ENCODE measurements at places on chromosomes 11 and 22.

DNA sequence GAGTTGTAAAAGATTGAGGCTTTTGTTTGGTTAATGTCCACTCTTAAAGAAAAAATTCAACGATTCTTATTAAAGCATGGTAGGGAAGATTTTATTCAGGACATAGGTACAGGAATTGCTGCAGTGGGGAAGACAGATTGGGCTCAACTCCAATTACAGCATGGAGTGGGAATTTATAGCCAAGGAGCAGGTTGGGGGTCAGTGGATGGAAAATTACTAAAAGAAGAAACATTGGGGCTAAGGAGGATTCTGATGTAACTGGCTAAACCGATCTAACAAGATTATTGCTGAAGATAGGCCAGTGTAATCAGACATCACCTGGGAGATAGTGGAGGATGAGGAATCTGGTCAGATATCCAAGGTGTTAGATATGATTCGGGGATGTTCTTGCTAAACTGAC is 97.4 kb downstream of the FAR1 start:
- DNase-seq = no peak

- DNase-seq = no peak
Observed at GRCh38 chr11:82995754-82996398, 75.8 kb downstream of the RAB30 start.

DNA sequence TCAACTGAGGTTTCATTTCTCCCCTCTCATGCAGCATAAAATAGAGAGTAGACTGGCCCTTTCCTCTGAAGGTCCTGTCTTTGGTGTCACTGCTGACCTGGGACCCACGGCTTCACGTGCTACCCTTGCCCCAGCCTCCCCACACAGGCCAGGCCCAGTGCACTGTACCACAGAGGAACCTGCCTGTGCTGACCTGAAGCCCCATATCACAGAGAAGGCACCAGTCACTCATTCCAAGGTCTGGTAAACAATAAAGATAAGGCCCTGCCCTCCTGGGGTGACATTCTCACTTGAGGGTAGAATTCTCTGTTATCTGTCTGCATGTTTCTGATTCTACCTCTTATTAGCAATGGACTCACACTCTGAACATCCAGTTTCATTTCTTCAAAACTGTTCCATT is 51.3 kb downstream of the RPL27A start:
- no peak for DNase-seq

- no peak for DNase-seq
Observed at GRCh38 chr22:27748349-27748748, 53.2 kb downstream of the MN1 start.

DNA sequence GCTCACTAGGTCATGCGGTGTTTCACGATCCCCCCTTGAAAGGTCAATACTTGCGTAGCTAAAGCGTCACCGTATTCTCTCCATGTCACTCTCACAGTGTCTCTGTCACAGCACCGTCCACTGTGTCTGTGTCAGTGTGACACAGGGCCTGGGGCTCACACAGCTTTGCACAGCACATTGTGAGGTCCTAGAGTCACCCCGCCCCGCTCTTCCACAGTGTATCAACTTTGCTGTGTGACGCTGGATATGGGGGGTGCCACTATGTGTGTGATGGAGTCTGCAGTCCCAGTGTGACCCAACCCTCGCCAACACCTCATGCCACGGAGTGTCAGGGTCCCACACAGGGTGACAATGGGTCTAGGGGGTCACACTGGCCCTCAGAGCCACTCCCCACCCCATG is 583 bp downstream of the P4HA3 start:
- no peak for DNase-seq

DNA sequence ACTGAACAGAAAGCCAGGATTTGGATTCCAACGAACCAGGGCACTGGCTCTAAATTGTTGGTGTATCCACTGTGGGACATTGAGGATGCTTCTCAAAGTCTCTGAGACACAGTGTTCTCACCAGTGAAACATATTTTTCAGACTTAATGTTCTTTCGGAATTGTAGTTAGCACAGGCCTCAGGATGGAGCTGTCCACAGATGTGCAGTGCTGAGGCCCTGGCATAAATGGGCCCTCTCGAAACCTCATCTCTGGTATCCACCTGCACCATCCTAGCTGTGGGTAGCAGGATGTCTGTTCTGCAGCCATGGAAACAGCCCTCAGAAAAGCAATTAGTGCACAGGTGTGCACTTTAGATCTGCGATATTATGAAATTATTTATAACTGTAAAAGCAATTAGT is 656.8 kb downstream of the TBC1D22A start:
- DNase-seq = no peak

- DNase-seq = no peak
Observed at GRCh38 chr22:38456841-38457699, 2.1 kb upstream of the KCNJ4 start.

GRCh38 chr11:57349491-57350274 is 11.5 kb downstream of the P2RX3 start:
- peak; percentile 53 for DNase-seq

GRCh38 chr11:118842369-118842768 is 41.3 kb upstream of the CXCR5 start:
- no peak for DNase-seq

DNA sequence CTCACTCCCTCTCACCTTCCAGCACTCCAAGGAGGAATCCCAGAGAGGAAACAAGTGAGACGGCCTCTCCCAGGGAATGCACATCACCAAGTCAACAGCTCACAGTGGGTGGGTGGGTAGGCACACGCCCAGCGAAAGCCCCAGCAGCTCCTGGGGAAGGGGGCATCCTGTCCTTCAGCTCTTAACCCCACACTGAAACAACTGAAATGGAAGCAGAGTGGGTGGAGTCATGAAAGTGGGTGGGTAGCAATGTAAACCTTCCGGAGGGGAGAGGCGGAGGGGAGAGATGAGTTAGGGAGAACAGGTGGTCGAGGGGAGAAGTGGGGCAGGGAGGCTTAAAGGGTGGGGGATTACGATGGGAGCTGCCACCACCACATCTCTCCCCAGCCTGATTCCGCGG is 5.4 kb downstream of the MCHR1 start:
- no peak for DNase-seq

DNA sequence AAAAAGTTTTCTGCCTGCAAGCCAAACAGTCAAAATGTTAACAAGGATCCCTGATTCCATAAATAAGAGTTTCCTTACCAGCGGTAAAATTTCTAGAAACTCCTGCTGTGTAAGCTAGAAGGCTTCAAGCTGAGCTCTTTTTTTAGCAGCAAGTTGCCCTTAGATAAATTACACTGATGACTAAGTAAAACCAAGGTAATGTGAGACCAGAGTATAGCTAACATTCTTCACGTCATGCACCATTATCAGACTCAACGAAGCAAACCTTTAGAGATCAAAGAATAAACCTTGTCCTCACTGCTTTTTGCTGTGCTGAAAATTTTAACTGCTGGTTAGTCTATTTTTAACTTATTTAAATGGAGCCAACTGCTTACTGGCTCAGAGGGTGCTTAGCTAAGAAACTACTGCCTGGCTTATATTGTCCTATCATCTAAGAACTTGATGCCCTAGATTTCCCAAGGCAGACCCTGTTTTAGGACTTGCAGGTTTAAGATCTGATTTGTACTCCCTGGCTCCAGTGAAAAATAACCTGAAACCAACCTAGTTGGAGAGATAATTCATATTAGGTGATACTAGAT is 900.7 kb downstream of the JRKL start:
- DNase-seq = no peak

- no peak for DNase-seq
Observed at GRCh38 chr22:42353883-42354727, 78.1 kb downstream of the NFAM1 start.

- DNase-seq = no peak
Observed at GRCh38 chr11:92424281-92424680, 199.7 kb downstream of the FAT3 start.

DNA sequence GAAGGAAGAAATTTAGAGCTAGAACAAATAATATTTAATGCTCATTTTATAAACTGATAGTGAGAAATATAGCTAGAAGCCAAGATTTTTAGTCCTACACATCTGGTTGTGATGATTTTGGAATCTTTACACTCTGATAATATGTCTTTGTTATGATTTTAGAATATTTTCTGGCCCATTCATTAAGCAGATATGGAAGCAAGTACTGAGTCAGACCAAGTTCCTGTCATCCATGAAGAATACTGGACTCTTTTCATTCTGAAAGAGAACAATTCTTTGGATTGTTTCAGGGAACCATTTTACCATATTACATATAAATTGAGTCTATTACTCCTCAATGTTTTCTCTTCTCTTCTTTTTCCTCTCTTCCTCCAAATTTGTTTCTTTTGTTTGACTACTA is 227.4 kb downstream of the TMEM135 start:
- DNase-seq = no peak

- no peak for DNase-seq
Observed at GRCh38 chr11:73280626-73281025, 8.5 kb downstream of the P2RY6 start.

DNA sequence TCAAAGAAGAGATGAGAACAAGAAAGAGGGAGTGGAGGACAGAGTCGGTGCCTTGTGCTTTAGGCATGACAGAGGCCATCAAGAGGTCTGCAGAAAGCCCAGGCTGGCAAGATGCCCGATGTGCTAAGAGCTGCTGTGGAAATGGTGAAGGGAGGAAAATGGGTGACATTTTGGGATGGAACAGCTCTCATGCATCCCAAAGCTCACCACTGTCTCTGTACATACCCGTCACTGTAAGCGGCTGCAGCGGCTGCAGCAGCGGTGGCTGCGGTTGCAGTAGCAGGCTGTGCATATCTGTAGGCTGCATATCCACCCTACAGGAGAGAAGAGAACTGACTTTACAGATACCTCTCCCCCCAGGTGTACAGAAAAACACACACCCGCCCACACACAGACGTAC is 28.6 kb downstream of the APOL5 start:
- DNase-seq = no peak

DNA sequence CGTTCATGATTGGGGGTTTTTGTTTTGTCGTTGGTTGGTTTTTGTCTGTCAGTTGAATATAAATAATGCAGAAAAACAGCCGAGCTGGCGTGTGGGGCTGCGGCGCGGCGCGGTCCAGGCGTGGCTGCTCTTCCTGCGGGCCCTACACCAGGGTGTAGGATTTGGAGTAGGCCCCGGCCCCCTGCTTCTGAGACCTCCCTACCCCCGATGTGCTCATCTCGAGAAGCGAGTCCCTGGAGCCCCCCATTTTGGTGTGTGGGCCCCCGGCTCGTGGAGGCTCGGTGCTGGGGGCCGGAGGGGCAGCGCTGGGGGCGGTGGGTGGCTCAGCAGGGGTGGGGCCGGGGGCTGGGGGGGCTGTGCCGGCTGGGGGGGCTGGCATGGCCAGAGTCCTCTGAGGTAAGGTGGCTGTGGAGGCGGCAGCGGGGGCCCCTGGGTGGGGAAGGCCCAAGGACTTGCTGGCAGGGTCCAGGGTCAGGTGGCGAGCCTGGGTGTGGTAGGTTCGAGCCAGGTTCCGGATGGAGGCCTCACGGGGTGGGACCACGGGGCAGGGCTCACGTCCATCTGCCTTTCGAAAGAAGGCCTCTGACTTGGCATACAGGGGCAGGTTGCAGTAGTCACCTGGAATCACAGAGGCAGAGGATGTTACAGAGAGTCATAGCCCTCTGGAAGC is 100.7 kb downstream of the CEP164 start:
- no peak for DNase-seq

- no peak for DNase-seq
Observed at GRCh38 chr11:70710601-70711000, 312.3 kb downstream of the CTTN start.

DNA sequence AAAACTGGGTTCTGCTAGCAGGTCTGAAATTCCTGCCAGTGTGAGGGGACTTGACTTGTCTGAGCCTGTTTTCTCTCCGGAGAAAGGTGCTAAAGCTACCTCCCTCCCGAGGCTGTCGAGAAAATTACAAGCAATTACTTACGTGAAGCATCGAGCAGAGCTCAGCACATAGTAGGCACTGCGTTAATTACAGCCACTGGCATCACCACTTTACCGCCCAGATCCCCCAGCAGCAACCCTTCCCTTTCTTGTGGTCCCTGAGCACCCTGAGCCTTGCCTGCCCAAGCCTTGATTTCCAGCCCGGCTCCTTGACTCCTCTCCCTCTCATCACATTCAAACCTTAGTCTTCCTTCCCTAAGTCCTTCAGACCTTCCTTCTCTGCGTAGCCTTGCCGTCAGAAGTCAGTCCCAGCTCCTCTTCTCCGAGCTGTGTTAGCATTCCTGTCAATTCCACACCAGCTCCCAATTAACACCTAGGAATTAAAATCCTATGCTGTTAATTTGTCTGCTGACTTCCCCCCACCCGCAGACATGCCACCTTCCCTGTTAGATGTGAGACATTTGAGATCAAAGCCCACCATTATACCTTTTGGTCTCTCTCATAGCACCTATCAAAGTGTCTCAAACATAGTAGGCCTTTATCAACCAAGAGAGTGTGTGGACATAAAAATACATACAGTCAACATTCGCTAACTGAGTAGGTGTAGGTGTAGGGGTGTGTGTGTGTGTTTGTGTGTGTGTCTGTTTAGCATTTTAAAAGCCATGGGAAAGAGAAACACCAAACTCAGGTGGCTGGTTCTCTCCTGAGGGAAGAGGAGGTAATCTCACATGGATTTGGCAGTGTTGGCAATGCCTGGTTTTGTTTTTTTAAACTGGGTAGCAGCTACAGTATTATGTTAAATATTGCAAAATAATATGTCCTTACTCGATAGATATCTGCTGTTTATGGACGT is 2.8 kb upstream of the KCNJ5 start:
- no peak for DNase-seq

DNA sequence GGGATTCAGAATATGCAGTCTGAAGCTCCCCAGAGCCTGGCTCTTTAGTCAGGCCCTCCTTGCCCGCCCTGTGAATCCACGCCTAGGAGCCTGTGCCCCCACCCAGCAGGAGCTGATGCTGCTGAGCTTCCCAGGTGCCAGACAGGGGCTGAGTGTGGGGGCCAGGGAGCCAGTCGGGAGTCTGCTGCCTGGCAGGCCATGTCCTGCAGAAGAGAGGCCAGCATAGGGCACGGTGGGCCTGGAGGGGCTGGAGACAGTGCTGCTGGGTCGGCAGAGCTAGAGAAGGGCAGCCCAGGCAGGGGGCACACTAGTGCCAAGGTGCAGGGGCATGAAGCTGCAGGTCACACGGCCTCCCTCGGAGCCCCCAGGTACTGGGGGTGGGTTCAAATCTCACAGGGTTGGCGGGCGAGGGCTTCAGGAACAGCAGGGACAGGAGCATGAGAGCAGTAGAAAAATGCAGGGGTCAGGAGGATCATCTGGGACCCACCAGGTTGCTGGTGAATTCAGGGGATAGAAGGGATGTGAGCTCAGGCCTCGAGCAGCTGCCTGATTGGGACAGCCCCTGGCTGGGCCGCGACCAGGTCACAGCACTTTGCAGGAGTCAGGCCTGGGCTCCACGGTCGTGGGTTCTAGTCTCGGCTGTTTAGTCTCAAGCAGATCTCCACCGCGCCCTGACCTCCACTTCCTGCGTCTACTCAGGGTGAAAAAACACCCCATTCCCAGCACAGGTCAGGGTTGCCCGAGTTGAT is 4.1 kb upstream of the SEPTIN5 start:
- DNase-seq = no peak

Data from CD4-positive, alpha-beta T cell treated with Interleukin-17A for 1 hour (primary cell).